ENCODE measurements at places on chromosomes 3 and 15.

GRCh38 chr15:40088929-40089755 is 19.5 kb downstream of the BMF start:
- no peak for DNase-seq

DNA sequence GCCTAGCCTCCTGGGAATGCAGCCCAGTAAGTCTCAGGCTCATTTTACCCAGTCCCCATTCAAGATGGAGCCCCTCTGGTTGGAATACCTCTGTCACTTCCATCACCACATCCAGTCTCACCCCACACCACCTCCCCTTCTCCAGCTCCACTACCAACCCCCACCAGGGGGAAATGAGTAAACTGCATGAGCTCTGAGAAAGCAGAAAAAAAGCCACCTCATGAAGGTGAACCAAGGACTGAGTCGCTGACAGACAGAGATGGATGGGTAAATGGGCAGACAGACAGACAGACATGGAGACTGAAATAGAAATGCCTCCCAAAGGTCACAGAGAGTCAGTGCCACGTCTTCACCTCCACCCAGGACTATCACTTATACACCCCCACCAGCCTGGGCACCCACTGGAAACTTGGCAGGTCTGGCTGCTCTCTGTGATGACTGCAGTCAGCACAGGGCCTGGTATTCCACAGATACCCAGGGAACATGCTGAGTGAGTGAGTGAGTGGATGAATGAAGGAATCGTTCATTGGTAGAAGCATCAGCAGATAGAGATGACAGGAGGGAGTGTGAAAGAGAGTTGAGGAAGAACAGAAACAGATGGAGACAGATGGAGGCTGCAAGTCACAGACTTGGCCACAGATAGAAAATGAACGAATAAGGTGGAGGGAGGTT is 4.9 kb upstream of the LOXL1 start:
- no peak for DNase-seq

GRCh38 chr15:47355759-47356158 is 361.5 kb upstream of the SEMA6D start:
- DNase-seq = no peak

GRCh38 chr15:40941528-40942336 is 11.5 kb upstream of the CHAC1 start:
- no peak for DNase-seq

DNA sequence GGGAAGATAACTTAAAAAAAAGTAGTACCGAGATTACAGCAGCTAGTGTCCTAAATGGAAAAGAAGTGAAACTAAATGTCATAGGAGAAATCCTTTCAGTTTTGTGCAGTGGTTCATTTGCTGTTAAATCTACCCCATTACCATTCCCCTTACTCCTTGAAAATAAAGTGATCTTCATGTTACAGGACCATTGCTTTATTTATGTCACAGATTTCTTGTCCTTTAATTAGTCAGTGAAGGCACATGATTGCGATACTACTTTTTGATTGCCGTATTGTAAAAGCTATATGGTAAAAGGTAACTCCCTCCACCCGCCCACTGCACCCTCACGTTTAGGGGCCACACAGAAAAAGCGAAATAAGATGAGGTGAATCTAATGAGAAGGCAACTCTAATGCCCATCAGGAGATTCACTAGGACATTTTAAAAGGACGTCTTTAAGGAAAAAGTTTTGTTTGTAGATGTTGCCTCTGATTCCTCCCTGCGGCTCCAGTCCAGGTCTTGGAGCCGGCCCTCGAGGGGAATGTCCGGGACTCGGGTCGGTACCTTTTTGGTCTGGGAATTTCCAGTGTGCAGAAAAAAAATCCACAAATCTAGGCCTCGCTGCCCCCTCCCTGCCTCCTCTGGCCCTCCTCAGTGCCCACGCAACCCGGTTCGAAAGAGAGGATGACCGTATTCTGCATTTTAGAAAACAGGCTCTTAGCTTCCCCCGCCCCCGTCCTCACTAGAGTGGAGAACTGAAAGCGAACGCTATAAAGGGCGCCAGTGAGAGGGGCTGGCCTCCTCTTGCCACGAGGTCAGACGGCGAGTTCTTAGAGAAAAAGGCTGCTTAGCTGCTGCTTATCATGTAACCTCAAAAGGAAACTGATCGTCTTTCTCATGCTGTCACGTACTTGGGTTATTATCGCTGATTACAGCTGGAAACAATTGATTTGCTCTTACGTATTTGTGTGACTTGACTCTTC is 21.8 kb upstream of the NFKBIZ start:
- DNase-seq = no peak

- DNase-seq = no peak
These were observed 24.5 kb downstream of the MAP2K1 start for GRCh38 chr15:66411190-66411589.

- DNase-seq = no peak
These were observed 174.7 kb downstream of the IGF1R start for GRCh38 chr15:98823012-98823458.
